Pancreas (tissue), 10 donors: ENCODE measurements at places on chromosomes 3 and 15. TPM values are rescaled to one million over a fixed set of nuclear protein-coding genes. Genes with fewer than 3 reads are reported as not detected.

DNA sequence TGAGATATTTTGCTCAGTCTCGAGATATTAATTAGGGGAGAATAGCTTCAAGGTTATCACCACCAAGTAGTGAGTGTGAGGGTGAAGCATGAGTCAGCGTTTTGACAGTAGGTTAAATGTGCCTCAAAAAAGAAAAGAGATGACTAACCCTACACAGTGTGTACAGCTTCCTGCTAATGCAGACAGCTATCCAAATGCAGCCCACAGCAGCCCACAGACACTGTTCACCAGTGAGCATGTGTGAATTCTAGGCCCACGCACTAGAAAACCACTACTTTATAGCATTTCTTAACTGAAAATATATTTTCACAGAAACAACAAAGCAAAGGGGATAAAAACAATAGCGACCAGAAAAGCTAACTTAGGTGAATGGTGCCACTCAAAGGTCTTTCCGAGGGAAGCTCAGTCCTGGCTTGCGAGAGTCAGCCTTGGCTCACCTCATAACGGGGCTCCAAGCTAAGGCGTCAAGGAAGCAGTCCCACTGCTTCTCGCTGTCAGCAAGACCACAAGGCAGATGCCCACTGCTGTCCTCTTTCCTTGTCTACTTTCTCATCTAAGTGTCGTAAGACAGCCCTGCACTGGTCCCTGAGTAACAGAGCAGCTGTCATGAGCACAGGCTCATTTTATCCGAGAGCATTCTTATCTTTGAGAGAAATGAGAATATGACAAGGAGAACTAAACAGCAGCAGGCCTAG is 47.6 kb downstream of the TXNRD3 start:
- no peak for DNase-seq

- peak; percentile 59 for DNase-seq
Measured at GRCh38 chr3:5188419-5189221, 1.1 kb downstream of the EDEM1 start.

The UPK1B gene
- total RNA-seq = 2.6 TPM

The PLA2G4D gene
- total RNA-seq = not detected

The LRTM1 gene
- not detected for total RNA-seq

The XCR1 gene
- total RNA-seq = 0.31 TPM

- DNase-seq = no peak
Measured at GRCh38 chr15:49817100-49817499, 196.3 kb downstream of the DTWD1 start.

GRCh38 chr3:29465836-29466235 is 185.0 kb downstream of the RBMS3 start:
- DNase-seq = no peak

DNA sequence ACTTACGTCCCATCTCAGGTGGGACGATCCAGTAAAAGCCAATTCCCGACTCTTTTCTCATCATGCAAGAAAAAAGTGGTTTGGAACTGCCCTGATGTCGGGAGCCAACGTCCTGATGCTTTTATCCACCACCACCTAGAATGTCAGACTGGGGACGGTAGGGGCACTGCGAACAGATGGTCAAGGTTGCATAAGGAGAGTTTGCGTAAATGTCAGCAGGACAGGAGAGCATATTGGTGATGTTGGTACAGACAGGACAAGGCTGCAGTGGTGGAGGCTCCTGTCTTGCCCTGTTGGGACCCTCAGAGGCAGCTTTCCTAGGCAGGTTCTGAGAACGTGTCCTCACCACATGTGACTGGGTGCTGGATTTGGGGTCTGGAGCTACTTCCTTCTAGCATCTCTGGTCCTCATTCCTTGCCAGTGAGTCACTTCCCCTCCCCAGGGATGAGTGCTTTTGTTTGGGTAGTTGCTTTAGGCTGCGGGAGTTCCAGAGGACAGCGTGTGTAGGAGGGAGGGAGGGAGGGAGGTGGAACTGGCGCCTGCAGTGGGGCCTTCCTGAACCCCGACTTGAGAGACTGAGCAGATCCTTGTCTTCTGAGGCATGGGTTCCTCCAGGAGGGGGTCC is 21.0 kb downstream of the THSD4 start:
- DNase-seq = no peak

DNA sequence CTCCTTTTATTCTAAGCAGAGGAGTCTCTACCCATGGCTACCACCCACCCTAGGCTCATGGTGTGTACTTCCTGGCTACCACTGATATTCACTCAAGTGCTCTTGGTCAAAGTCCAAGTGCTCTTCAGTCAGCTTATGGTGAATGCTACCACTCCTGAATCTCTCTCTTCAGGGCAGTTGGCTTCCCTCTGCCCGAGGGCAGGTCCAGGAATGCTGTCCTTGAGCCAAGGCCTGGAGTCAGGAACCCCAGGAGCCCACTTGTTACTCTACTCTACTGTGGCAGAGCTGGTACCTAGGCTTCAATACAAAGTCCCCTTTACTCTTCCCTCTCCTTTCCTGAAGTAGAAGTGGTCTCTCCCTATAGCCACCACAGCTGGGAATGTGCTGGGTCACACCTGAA is 226.0 kb downstream of the DIPK2A start:
- DNase-seq = no peak

- no peak for DNase-seq
Measured at GRCh38 chr3:134640872-134641470, 9.9 kb downstream of the KY start.

The SMCO1 gene
- total RNA-seq = not detected

The SLC22A13 gene
- total RNA-seq = not detected

GRCh38 chr3:193897288-193897687 is 238.7 kb upstream of the HES1 start:
- DNase-seq = no peak

GRCh38 chr3:78798266-78798832 is 969.4 kb downstream of the ROBO1 start:
- no peak for DNase-seq

GRCh38 chr3:134249935-134250716 is 533 bp downstream of the RYK start:
- peak; percentile 68 for DNase-seq

The DISP2 gene
- 0.86 TPM for total RNA-seq

DNA sequence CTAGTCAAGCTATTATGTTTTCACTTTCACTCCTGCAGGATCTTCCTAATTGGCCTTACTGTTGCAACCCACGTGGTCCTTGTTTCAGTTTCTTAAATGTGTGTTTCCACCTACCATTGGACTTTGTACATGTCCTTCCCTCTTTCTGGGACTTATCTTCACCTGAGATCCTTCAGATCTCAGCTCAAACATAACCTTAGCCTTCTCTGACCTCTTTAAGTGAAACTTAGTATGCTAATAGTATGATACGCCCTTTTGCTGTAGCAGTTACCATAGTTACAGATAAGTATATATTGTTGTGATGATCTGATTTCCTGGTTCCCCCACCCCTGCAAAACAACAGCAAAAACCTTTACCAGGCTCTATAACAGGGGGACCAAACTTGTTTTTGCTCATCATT is 35.2 kb downstream of the U2SURP start:
- DNase-seq = no peak

DNA sequence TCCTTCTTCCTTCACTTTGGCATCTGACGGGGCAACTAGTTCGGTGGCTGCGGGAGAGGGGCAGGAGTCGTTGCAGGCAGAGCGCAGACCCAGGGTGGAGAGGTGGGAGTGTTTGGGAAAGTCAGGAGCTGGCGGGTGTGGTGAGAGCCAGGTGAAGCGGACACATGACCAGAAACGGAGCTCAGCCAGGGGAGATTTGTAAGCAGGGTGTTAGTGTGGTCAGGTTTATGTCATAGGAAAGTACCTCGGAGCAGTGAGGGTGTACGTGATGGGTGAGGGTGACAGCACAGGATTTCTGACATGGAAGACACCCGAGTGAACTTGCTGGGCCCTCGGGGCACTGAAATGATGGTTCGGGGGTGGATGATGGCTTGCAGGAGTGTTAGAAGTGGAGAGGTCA is 247.4 kb upstream of the TPM1 start:
- DNase-seq = no peak

- no peak for DNase-seq
Measured at GRCh38 chr3:30102356-30102755, 504.0 kb upstream of the TGFBR2 start.

- DNase-seq = no peak
Measured at GRCh38 chr15:57728436-57728835, 21.9 kb downstream of the POLR2M start.

GRCh38 chr3:127254730-127255129 is 33.1 kb downstream of the PRR20G start:
- no peak for DNase-seq

DNA sequence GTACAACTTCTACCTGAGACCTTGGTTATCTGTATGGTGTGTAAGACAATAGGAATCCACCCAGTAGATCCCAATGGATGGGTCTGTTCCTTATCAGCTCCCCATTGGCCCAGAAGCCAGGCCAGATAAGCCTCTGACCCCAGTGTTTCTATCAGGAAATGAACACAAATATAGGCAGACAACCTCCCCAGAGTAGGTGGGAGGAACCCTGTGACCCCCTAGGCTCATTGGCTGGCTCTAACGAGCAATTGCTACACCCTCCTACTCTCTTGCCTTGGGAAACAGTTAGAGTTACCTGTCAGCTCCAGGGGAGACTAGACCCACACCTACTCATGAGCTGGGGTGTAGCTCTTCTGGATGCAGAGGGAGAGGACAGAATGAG is 299.9 kb downstream of the UACA start:
- DNase-seq = no peak

DNA sequence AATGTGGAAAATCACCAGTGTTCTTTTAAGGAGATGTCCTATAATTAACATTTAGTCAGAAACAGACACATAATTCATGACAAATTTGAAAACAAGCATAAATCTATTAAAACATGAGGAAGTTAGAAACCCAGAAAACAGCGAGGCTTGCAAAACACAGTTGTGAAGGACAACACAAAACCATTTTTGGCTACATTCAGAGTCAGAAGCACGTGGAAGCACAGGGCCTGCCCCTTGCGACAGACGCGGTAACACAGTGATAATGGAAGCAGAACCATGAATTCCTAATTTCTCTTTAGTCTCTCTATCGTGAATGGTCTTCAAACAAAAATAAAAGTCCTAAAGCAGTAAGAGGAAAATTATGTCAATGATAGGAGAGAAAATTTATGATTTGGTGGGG is 12.2 kb downstream of the NCEH1 start:
- no peak for DNase-seq

The CLDN11 gene
- 0.46 TPM for total RNA-seq

DNA sequence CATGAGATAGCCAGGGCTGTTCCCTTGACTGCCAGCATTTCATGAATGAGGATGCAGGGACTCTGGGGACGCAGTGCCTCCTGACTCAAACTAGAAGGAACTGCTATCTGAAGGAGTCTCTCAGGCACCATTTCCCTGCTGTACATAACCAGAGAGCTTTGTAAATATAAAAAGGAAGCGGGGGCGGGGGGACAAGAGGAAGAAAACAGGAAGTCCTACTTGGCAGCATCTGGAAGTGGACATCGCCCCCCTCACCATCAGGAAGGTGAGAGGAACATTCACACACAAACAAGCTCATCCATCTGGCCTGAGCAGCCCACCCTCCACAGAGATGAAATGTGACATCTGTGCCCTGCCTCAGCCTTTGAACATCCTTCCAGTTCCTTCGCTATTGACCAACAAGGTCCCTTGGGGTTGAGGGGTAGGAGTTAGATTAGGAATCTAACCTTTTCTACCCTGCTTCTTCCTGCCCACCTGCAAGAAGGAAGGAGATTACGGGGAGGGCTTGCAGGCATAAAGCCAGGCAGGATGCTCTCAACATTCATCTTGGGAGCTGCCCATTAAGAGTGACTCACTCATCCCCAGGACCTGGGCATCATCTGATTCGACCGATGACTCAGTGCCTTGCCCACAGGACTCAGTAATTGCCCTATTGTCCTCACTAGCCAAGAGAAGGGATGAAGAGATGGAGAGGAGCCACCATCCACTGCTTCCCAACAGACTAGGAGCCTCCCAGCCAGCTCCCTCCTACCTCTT is 31.9 kb downstream of the SH3BP5 start:
- no peak for DNase-seq

The TJP1 gene
- 39.9 TPM for total RNA-seq

DNA sequence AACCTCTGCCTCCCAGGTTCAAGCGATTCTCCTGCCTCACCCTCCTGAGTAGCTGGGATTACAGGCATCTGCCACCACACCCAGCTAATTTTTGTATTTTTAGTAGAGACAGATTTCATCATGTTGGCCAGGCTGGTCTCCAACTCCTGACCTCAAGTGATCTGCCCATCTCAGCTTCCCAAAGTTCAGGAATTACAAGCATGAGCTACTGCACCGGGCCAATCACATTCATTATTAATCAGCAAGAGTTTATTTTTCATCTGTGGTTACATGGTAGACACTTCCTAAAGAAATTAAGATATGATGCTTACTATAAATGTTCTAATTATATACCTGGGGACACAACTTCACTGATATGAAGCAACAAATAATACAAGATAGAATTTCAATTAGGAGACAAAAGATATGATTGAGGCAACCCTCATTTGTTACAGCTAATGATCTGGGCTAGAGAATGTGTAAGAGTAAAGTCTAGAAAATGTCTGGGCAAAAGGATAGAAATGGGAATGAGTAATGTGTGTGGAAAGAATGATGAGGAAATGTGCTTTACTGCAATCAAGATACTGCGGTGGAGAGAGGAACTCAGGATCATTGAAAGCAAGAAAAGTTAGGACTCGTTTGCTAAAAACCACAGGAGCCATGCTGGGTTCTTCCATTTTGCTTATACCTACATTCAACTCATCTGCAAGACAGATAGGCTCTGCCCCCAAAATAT is 366.8 kb downstream of the ZIC1 start:
- no peak for DNase-seq
